Endothelial cell (in vitro differentiated cells): ENCODE measurements at places on chromosomes 1 and 21. TPM values are rescaled to one million over a fixed set of nuclear protein-coding genes. Genes with fewer than 3 reads are reported as not detected.

DNA sequence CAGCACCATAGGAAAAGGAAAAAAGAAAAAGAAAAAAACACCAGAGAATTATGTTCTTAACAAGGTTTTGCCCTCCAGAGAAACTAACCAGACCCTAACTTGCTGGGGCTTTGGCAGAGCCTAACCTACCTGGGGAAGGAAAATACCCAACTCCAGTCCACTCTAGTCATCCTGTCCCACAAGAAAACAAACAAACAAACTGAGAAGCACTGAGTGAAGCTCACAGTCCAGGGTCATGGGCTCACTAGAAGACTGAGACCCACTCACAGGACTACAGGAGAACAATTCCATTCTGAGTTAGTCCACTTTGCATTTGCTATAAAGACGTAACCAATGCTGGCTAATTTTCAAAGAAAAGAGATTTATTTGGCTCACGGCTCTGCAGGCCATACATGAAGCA lies 543.4 kb downstream of the SMYD3 start:
- no peak for DNase-seq

DNA sequence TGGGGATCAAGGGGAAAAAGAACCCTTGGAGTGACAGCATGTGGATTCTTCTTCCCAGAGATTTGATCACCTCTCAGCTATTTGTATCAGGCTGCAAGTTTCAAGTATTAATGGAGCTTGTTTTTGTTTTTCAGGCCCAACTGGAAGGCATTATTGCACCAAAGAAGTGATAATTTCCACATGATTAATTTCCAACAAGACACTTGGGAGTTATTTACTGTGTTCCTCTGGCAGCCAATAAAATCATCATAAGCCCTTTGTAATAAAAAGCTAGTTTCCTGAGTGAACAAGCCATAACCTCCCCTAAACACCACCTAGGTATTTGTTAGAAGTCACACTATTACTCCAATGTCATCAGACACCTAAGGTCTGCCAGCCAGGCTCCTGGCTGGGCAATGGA lies 8.2 kb downstream of the DNALI1 start:
- DNase-seq, result no peak

DNA sequence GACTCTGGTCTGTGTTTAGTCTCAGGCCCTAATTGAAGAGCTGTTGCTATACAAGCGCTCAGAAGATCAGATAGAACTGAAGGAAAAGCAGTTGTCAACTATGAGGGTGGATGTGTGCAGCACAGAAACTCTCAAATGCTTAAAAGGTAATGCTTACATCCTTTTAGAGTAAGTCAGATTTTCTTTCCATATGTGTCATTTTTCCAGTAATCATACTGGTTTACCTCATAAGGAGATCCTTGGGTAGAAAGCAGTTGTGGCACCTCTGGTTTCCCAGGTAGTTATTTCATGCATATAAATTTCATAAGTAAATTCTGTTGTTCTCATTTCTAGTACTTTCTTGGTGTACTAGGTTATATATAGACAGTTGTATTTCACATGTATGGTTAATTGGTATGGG lies 43.0 kb upstream of the TARS2 start:
- no peak for DNase-seq

- no peak for DNase-seq
Observed at GRCh38 chr1:227902641-227902990, 45.1 kb downstream of the WNT9A start.

DNA sequence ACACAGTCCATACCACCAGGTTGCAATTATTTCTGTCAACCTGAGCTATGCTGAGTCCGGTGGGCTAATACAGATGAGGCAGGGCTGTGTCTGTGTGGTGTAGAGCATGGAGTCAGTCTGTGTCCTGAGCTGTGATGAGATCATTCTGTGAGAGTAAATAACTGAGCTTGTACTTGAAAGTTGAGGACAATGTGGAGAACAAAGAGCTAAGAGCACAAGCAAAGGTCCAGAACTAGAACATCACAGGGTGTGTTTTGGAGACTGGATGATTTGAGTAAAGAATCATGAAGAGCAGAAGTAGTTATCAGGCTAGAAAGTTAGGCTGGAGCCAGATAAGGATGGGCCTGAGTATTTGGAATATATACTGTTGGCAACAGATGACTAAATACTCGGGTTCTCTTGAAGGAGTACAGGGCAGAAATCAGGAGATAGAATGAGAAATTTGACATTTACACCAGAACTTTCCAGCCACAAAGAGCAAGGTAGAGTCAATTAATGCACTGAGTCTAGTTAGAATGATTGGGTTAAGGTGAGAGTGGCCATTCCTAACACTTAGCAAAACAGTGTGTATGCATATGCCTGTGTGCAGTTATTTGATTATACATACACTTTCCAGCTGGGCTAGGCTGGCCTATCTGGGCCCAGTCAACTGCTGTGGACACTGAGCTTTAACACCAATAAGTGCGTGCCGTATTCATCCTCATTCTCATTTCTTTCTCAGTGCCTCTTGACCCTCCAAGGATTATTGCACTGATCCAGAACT lies 48.8 kb downstream of the LEPR start:
- no peak for DNase-seq

DNA sequence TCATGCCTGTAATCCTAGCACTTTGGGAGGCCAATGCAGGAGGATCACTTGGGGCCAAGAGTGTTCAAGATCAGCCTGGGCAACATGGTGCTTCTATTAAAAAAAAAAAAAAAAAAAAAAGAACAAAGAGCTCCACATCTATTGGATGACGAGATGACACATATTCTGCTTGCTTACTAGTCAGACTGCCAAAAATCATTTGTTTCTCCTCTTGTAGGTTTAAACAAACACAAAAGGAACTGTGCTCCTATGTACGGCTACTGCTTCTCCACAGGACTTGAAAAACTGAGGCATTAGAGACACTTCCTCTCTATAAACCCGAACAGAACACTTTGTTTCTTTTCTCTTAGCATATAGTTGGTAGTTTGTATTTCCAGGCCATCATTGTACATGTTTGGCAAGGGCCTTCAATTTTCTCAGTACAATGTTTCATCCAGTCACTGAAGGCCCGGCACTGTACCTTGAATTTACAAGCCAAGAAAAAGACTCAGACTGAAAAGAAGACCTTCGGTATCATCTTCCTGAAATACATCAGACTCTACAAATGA lies 6.0 kb downstream of the TRIT1 start:
- DNase-seq, result no peak

DNA sequence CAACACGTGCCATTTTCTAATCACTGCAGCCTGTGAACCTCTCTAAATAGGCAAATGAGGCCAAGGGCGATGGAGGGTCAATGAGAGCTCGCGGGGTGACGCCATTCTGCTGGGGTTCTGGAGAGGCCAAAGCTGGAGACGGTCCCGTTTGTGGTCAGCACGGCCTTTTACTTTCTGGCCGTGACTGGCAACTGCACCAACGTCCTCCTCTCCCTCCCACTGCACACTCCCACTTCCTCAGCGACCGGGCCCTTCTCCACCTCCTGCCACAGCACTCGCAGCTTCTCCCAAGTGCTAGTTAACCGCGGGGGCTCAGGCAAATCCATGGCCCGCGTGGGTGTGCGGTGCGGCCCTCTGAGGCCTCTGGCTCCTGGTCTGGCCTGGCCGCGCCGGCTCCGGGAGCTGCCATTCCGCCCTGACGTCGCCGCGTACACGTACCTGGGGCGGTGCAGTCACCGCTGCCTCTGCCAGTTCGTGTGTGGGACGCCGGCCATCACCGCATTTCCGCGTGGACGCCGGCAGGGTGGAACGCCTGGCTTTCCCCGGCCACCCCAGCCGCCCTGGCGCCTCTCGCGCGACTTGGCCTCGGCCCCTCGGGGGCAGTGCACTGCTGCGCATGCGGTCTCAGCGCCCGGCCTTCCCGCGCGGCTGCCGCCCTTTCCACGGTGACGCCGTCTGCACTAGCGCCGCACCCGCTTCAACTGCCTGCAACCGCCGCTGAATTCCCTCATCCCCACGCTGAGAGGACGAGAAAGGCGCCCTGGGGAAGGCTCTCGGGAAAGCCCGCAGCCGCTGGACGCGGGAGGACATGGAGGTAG lies 18.2 kb downstream of the OR2C3 start:
- no peak for DNase-seq

DNA sequence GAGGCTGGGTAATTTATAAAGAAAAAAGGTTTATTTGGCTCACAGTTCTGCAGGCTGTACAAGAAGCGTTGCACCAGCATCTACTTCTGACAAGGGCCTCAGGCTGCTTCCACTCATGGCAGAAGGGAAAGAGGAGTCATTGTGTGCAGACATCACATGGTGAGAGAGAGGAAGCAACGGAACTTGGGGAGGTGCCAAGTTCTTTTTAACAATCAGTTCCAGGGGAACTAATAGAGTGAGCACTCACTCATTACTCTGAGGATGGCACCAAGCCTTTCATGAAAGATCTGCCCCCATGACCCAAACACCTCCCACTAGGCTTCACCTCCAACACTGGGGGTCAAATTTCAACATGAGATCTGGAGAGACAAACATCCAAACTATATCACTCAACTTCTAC lies 77.2 kb downstream of the DDAH1 start:
- no peak for DNase-seq

DNA sequence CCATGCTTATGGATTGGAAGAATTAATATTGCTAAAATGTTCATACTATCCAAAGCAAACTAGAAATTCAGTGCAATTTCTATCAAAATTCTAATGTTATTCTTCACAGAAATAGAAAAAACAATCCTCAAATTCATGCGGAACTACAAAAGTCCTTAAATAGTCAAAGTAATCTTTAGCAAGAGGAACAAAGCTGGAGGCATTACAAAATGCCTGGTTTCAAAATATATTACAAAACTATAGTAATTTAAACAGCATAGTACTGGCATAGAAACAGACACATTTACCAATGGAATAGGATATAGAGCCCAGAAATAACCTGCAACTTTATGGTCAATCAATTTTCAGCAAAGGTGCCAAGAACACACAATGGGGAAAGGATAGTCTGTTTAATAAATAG lies 3.8 kb downstream of the CTSS start:
- DNase-seq, result no peak

- no peak for DNase-seq
Observed at GRCh38 chr1:68644504-68644903, 147.6 kb upstream of the DEPDC1 start.

GRCh38 chr21:36606983-36607325 lies 92.0 kb upstream of the SIM2 start:
- no peak for DNase-seq

DNA sequence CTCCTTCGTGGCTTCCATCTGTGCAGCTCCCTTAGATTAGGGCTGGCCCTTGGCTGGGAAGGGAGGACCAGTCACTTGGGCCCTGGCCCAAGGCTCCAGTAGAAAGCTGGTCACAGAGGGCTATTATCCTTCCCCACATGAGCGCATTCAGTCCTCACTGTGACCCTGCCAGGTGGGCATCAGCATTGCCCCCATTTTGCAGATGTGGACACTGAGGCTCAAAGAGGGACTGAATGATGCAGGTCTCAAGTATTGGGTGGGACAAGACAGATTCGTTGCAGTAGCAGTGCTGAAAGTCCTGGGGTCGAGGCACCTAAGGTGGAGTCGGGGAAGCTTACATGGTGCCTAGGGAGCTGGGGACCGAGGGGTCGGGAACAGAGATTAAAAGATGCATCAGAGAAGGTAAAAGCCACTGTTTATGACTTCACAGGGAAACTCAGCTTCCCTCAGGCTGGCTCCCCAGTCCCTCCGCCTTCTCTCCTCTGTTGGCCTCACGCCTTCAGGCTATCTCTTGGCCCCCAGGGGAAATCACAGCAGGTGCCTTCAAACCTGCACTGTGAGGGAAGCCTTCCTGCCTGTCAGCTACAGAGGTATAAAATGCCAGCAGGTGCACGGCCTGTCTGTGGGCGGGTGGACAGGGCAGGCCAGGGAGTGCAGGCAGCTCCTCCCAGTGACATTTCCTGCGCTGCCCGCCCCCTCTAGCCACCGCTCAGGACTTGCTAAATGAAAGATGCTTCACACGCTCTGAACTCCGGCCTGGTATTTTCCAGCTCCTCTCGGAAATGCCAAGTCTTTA lies 178.4 kb downstream of the GRIK3 start:
- no peak for DNase-seq

- DNase-seq, result no peak
Observed at GRCh38 chr1:198001776-198002408, 84.7 kb downstream of the LHX9 start.

DNA sequence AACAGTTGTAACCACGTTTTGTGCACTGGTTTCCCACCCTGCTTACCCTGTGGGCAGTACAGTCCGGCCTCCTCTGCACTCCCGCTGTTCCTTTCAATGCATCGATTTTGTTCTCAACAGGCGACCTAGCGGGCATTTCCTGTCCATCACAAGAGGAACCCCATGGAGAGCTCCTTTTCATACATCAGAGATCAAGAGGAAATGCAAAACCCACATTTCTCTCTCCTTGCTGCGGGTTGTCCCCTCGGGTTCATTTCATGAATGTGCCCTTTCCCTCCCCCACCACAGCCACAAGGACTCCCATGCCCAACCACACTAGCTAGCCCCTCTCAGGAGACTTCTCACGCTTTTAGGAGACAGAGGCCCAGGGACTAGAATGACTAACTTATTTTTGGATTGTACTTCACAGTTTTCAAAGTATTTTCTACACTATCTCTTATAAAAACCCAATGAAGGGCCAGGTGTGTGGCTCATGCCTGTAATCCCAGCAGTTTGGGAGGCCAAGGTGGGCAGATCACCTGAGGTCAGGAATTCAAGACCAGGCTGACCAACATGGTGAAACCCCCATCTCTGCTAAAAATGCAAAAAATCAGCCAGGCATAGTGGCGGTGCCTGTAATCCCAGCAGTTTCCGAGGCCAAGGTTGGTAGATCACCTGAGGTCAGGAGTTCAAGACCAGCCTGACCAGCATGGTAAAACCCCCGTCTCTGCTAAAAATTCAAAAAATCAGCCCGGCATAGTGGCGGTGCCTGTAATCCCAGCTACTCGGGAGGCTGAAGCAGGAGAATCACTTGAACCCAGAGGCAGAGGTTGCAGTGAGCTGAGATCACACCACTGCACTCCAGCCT lies 18.4 kb downstream of the ATP1A4 start:
- no peak for DNase-seq

- peak; percentile 18 for DNase-seq
Observed at GRCh38 chr21:37237764-37238163, 29.4 kb downstream of the VPS26C start.

DNA sequence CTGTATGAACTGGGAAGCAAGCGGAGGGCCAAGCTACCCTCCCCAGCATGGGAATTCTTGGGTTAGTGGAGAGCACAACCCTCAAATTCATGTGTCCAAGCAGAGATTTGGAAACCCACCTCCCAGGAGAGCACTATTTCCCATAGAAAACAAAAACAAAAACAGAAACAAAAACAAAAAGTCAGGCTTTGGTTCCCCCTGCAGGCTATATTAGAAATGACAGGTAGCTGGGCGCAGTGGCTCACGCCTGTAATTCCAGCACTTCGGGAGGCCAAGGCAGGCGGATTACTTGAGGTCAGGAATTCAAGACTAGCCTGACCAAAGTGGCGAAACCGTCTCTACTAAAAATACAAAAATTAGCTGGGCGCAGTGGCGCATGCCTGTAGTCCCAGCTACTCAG lies 10.8 kb downstream of the MINDY1 start:
- peak; percentile 45 for DNase-seq

ATAD3C gene
- 2.9 TPM for total RNA-seq

PDXK gene
- total RNA-seq, result 72.0 TPM

COL8A2 gene
- 0.13 TPM for total RNA-seq

S100A12 gene
- total RNA-seq, result not detected

C1orf210 gene
- not detected for total RNA-seq

WARS2 gene
- 11.2 TPM for total RNA-seq

CA14 gene
- total RNA-seq, result 6.3 TPM
